Mammary epithelial cell (primary cell): ENCODE measurements at places on chromosomes 3 and 15.

DNA sequence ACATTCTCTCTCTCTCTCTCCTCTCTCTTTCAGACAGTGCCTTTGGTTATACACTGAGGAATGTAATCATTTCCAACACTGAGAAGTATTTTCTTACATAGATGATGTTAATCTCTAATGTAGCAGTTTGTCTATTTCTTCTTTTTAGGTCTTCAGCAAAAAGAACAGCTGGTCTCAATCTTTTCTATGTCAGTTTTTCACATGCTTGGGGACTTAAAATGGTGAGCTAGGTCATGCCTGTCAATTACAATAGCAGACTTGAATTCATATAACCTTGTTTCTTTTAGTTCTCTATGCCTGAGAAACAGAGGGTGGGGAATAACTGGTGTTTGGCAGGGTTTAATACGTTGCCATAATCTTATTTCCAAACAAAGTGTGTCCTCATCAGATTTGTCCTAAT lies 786.2 kb downstream of the SQOR start:
- DNase-seq: no peak

DNA sequence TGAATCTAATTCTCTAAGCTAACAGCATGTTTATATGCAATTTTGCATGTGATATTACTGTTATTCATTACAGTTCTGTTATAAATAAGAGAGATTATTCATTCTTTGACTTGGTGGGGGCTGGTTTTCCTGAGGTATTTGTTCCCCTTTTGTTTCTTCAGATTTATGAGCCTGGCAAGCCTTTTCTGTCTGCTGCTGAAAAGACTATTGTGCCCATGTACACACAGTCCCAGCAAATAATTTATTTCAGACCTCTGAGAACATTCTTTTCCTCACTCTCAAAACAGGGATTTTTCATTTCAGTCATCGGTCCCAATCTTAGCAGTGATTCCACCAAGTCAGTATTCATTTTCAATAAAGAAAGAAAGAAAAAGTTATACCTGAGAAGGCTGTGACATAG lies 716.8 kb downstream of the NSUN3 start:
- DNase-seq: no peak

DNA sequence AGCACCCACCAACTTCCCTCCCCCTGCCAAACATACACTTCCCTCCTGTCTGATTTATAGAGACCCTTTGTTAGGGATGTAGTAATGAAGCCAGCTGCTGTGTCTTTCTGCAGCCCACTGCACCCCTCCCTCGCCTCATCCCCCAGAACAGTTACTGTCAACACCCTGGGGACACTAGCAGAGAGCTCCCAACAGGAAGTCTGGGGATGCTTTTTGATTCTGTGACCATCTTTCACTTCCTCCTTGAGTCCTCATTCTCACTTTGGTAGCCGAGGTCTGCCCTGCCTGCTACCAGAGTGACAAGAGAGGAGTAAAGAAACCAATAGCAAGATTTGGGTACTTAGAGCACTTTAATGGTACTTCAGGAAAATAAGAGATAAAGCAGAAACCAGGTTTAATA lies 201.6 kb downstream of the SATB1 start:
- DNase-seq: no peak

DNA sequence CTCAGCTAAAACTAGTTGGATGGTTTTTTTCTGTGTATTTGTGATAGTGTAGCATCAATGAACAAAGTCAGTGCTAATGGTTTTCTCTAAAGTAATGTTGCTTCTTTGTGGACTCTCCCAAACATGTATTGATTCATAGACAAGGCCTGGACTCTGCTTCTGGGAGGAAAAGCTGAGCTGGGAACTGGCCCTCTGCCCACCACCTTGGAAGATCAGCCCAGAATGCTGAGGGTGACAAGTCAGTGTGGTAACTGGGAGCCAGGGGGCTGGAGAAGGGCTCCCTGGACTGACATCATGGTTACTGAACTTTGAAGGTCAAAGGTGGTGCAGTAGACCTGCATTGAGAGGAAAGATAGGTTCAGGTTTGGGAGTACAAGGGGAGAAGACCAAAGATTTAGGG lies 3.0 kb downstream of the ARHGAP31 start:
- no peak for DNase-seq

DNA sequence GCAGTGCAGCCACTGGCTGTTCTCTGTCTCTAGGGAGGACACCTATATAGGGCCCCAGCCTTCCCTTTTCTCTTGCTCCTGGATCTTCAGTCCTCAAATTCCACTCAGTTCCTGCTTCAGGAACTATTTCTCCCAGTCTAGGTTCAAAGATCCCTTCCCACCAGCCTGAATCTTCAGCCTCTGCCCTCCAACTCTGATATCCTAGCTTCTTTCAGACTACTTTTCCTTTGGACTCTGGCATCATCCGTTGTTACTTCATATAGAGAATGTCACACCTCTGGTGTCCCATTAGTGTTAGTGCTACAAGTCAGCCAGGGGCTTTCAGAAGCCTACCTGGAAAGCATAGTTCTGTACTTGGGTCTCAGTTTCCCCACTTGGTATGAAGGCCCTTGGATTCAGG lies 10.0 kb upstream of the HPS3 start:
- DNase-seq: no peak

- no peak for DNase-seq
Measured at GRCh38 chr15:28013480-28013879, 85.6 kb downstream of the OCA2 start.

- DNase-seq: no peak
Measured at GRCh38 chr3:36596419-36596818, 167.9 kb downstream of the DCLK3 start.

DNA sequence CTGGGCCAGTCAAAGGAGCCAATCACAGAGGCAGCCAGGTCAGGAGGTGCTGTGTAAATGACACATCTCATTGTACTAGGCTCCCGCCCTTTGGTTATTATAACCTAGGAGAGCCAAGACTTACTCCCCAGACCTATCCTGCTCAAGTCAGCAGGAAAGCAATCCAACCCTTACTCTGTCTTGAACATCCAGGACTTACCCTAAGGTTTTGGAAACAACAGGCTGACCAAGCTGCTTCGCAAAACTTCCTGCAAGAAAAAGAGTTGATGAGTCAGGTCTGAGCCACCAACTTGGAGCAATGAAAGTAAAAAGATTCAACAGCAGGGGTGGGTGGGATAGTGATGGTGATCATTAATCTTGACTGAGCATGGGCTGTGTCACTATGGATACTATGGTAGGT lies 144.4 kb downstream of the MYLK start:
- peak; percentile 83 for DNase-seq

- peak; percentile 44 for DNase-seq
Measured at GRCh38 chr3:171959532-171960089, 79.8 kb upstream of the FNDC3B start.
